ENCODE measurements at places on chromosomes 5 and 9. TPM values are rescaled to one million over a fixed set of nuclear protein-coding genes. Genes with fewer than 3 reads are reported as not detected.
A peak's percentile ranks its signal among the peaks of the same experiment; 100 is the strongest.

Gene IFNB1
- total RNA-seq, result not detected

Gene RAI14
- 2.4 TPM for total RNA-seq

Gene PCDHGA4
- total RNA-seq, result 2.4 TPM

Gene CBY3
- not detected for total RNA-seq

Gene BTNL8
- 0.19 TPM for total RNA-seq

GRCh38 chr9:78280982-78281668 is 15.8 kb upstream of the PSAT1 start:
- no peaks in the 10 kb centered on the region for H3K27me3 ChIP-seq
- peak; percentile 70 for DNase-seq
- H3K27ac ChIP-seq, result no peak overlapping the region
- H3K36me3 ChIP-seq, result no peaks in the 10 kb centered on the region
- H3K4me3 ChIP-seq, result no peak overlapping the region
- H3K4me1 ChIP-seq, result peaks cover 7% of the 10 kb centered on the region

DNA sequence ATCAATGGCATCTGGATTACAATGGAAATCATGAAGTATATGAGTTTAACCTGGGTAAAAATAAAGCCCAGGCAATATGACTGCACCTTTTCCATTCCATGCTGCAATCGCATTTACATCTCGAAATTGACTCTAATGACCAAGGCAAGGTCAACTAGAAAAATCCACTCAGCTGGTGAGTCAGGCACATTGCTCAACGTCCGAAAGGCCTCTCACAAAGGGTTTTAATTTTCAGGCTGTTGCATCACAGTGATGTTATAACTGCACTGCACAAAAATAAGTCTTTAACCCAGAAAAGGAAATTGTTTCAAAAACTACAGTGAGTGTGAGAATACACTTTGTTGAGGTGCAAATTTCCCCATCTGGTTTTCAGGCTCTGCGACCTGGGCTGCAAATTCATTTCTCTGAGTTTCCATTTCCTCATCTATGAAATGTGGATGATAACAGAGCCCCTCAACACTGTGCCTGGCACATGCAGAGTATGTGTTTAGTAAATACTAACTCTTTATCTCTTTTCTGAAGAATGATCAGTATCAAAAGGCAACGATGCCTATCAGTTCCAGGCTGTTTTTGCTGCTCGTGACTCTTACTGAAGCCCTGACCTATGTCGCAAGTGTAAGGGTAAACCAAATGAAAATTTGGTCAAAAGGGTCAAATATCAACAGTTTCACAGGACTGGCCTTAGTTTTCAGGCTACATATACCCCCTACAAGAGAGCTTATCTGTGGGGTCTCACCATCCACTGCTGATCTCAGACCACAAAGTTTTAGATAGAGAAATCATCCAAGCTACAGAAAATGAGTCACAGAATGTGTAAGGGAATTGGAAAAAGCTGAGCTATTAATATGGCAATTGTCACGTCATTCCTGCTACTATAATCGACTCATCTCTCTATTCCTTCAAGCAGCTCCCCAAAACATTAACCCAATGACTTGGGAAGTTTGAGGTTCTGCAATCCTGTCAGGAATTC is 4.1 kb downstream of the NFIL3 start:
- H3K4me3 ChIP-seq, result peak overlapping the region; percentile 87
- H3K27ac ChIP-seq, result peak overlapping the region; percentile 95
- H3K27me3 ChIP-seq, result no peaks in the 10 kb centered on the region
- peaks cover 45% of the 10 kb centered on the region for H3K4me1 ChIP-seq
- peak; percentile 77 for DNase-seq

- H3K36me3 ChIP-seq, result peaks cover 59% of the 10 kb centered on the region
- peaks cover 35% of the 10 kb centered on the region for H3K4me1 ChIP-seq
- peak; percentile 22 for DNase-seq
Measured at GRCh38 chr9:121302786-121303185, 34.8 kb downstream of the GSN start.

DNA sequence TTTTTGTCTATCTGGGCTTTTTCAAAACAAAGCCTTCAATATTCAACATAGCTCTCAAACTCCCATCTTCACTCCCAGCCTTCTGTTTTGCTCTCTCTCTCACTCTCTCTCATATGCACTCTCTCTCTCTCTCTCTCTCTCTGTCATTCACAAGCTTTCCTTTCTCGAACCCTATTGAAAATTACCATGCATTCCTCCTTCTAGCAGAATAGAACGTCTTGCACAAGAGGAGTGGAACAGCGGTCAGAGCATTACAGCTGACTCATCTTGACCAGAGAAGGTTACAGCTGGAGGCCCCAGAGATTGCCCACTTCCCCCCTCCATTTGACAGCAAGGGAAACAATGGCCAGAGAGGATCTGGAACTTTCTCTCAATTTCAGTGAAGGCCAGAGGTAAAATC is 51.0 kb upstream of the LIFR start:
- DNase-seq, result no peak
- peaks cover 28% of the 10 kb centered on the region for H3K4me1 ChIP-seq
- peak overlapping the region; percentile 10 for H3K4me3 ChIP-seq
- no peaks in the 10 kb centered on the region for H3K36me3 ChIP-seq
- peak overlapping the region; percentile 71 for H3K27ac ChIP-seq

- no peak overlapping the region for H3K27ac ChIP-seq
- no peaks in the 10 kb centered on the region for H3K27me3 ChIP-seq
- H3K36me3 ChIP-seq, result no peaks in the 10 kb centered on the region
- DNase-seq, result no peak
Measured at GRCh38 chr5:1439388-1440097, 5.7 kb downstream of the SLC6A3 start.

GRCh38 chr5:169635936-169636335 is 1.1 kb upstream of the DOCK2 start:
- peaks cover 14% of the 10 kb centered on the region for H3K27me3 ChIP-seq
- H3K36me3 ChIP-seq, result no peaks in the 10 kb centered on the region
- no peak overlapping the region for H3K27ac ChIP-seq
- DNase-seq, result no peak

DNA sequence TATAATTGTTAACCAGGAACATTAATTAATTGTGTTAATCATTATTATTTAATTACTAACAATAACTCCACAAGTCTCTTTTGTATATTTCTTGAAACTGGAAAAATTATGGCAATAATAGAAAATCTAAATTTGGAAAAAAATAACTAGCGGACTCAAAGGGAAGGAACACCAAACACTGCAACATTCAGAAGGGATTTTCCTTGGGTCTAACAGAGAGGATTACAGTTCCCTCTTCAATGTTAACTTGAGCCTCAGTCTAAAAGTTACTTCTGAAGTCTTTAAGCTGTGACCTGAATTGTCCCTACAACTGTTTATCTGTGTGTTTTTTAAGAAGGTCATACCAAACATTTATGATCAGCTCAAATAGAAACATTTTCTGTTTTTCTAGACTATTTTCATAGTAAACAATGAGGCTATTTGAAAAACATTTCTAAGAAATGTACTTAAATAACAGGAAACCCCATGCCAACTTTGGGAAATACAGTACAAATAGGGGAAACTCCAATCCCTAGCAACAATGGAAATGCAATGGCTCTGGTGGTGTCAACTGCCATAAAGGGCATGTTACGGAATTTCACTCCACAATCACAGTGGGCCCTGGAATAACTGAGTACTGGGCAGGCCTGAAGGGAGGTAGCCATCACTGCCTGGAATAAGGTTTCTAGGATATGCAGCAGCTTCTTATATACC is 61.2 kb downstream of the MCTP1 start:
- H3K4me1 ChIP-seq, result no peaks in the 10 kb centered on the region
- no peaks in the 10 kb centered on the region for H3K36me3 ChIP-seq
- no peak overlapping the region for H3K4me3 ChIP-seq
- no peak overlapping the region for H3K27ac ChIP-seq
- no peaks in the 10 kb centered on the region for H3K27me3 ChIP-seq
- DNase-seq, result no peak

- no peak overlapping the region for H3K4me3 ChIP-seq
- no peaks in the 10 kb centered on the region for H3K4me1 ChIP-seq
- no peak for DNase-seq
- H3K27ac ChIP-seq, result no peak overlapping the region
Measured at GRCh38 chr5:71662381-71662780, 56.7 kb upstream of the CARTPT start.

DNA sequence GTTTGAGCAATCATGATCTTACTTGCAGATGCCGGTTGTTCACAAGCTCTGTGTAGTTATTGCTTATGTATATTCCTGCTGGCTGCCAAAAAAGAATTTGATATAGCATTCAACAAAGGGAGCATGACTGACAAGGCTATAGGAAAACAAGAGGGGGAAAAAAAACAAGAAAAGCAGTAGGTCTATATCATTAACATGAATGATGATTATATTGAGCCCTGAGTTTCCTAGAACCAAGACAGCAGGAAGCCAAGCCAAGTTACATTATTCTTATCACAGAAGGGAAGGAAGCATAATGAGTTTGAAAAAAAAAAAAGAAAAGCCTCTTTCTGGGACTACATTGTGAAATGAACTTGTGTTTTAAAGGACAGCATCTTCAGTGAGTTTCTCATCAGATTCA is 41.0 kb downstream of the TSTD2 start:
- no peaks in the 10 kb centered on the region for H3K36me3 ChIP-seq
- H3K4me1 ChIP-seq, result peaks cover 50% of the 10 kb centered on the region
- H3K27me3 ChIP-seq, result no peaks in the 10 kb centered on the region
- no peak overlapping the region for H3K27ac ChIP-seq
- H3K4me3 ChIP-seq, result no peak overlapping the region

DNA sequence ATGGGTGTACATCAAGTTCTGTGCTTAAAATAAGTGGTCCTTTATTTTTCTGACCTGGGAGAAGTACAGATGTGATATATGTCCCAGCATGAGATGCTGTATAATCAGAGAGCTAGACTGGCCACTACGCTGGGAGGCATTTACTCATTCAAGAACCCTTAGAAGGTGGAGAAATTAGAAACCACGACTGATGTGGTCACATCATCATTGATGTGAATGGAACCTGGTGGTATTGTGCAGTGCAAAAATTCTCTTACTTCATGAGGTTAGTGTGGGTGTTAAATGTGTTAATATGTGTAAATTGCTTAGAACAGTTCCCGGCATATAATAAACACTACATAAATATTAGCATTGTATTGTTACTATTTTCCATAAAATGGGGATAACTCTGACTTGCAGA is 69.5 kb upstream of the CKMT2 start:
- H3K36me3 ChIP-seq, result no peaks in the 10 kb centered on the region
- H3K27ac ChIP-seq, result no peak overlapping the region
- no peaks in the 10 kb centered on the region for H3K27me3 ChIP-seq

GRCh38 chr5:27906931-27907601 is 868.7 kb upstream of the CDH9 start:
- H3K27ac ChIP-seq, result no peak overlapping the region
- no peak for DNase-seq
- H3K4me3 ChIP-seq, result no peak overlapping the region
- no peaks in the 10 kb centered on the region for H3K4me1 ChIP-seq
- H3K27me3 ChIP-seq, result no peaks in the 10 kb centered on the region

- no peak overlapping the region for H3K4me3 ChIP-seq
- H3K4me1 ChIP-seq, result no peaks in the 10 kb centered on the region
- H3K36me3 ChIP-seq, result no peaks in the 10 kb centered on the region
- H3K27ac ChIP-seq, result no peak overlapping the region
Measured at GRCh38 chr5:153429761-153430380, 60.6 kb upstream of the GRIA1 start.

- DNase-seq, result no peak
- no peaks in the 10 kb centered on the region for H3K27me3 ChIP-seq
- no peaks in the 10 kb centered on the region for H3K36me3 ChIP-seq
- H3K4me3 ChIP-seq, result no peak overlapping the region
- H3K4me1 ChIP-seq, result no peaks in the 10 kb centered on the region
Measured at GRCh38 chr5:125333416-125333815, 587.0 kb upstream of the ZNF608 start.

DNA sequence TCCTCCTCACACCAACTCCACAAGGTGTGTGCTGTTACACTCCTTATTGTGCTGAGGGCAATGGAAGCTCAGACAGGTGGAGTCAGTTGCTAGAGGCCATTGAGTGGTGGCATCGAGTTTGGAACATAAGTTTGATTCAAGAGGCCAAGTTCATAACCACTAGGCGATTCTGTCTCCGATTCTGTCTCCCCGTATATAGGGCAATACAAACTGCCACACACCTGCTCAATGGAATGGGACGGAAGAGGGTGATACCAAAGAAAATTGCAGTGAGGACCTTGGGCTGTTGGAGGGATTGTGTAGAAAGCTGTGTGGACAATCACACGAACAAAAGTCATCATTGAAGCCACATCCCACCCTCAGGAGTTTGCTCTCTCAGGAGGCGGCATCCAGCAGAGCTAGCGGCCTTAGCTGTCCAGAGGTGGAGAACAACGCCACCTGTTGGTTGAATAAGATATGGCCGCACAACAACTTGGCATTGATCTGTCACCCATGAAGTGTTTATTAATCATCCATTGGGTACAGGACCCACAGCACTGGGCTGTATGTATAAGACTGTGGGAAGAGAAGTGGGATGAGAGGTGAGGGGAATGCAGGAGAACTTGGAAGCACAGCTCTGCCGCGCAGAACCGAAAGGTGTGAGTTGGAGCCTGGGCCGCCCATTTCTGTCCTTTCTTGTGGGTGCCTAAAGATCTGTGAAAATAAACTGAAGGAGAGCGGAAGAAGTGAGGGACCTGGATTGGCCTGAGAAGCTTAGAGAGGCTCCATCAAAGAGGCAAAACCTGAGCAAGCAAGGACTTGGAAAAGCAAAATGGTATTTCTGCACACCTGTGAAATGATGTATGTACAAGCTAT is 16.1 kb upstream of the NEUROG1 start:
- H3K27ac ChIP-seq, result no peak overlapping the region
- H3K4me1 ChIP-seq, result no peaks in the 10 kb centered on the region
- H3K36me3 ChIP-seq, result no peaks in the 10 kb centered on the region
- no peak overlapping the region for H3K4me3 ChIP-seq

- no peak overlapping the region for H3K4me3 ChIP-seq
- DNase-seq, result no peak
- H3K27ac ChIP-seq, result no peak overlapping the region
- H3K27me3 ChIP-seq, result no peaks in the 10 kb centered on the region
- H3K4me1 ChIP-seq, result peaks cover 7% of the 10 kb centered on the region
Measured at GRCh38 chr9:119963798-119964372, 594.6 kb upstream of the BRINP1 start.

DNA sequence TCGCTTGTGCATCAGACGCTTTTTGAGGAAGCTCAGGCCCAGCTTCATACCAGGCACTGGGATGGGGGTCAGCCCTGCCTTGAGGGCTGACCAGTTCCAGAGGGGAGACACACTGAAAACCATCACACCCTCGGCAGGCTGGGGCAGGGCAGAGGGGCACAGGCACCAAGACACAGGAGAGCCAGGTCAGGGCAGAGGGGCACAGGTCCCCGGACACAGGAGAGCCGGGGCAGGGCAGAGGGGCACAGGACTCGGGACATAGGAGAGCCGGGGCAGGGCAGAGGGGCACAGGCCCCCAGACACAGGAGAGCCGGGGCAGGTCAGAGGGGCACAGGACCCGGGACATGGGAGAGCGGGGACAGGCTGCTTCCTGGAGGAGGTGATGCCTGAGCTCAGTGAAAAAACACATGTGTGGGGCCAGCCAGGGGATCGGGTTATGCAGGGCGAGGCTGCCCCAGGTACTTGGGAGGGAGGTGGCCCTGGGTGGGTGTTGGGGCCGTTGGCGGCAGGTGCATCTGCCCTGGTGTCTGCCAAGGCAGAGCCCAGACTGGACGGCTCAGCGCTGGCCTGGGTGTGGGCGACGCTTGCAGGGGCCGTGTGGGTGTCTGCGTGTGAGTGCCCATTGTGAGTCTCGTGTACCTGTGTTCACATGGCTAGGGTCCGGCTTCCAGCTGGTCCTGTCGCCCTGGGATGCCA is 15.1 kb upstream of the SLC2A6 start:
- H3K36me3 ChIP-seq, result no peaks in the 10 kb centered on the region
- H3K27me3 ChIP-seq, result no peaks in the 10 kb centered on the region
- H3K4me1 ChIP-seq, result peaks cover 22% of the 10 kb centered on the region
